Astrocyte (in vitro differentiated cells and primary cell): ENCODE measurements at places on chromosomes 1 and 21.

DNA sequence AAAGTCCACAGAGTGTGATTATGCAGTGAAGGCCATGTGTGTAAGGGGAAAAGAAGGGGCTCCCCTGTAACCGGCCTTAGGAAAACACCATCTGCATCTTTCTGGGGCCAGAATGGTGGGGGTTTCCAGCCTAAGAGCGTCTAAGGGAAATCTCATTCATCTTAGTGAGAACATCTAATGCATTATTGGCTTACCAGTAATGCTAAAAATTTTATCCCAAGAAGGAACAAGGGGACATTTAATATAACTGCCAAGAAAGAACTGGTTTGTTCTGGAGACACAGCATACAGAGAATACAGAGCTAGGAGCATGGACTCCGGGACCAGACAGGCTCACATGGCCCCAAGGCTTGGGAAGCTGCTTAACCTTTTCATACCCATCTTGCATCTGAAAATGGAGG is 58.3 kb upstream of the DSCAM start:
- no peak for DNase-seq

- no peak for DNase-seq
These were observed 9.3 kb downstream of the PLA2G2A start for GRCh38 chr1:19969898-19970660.

DNA sequence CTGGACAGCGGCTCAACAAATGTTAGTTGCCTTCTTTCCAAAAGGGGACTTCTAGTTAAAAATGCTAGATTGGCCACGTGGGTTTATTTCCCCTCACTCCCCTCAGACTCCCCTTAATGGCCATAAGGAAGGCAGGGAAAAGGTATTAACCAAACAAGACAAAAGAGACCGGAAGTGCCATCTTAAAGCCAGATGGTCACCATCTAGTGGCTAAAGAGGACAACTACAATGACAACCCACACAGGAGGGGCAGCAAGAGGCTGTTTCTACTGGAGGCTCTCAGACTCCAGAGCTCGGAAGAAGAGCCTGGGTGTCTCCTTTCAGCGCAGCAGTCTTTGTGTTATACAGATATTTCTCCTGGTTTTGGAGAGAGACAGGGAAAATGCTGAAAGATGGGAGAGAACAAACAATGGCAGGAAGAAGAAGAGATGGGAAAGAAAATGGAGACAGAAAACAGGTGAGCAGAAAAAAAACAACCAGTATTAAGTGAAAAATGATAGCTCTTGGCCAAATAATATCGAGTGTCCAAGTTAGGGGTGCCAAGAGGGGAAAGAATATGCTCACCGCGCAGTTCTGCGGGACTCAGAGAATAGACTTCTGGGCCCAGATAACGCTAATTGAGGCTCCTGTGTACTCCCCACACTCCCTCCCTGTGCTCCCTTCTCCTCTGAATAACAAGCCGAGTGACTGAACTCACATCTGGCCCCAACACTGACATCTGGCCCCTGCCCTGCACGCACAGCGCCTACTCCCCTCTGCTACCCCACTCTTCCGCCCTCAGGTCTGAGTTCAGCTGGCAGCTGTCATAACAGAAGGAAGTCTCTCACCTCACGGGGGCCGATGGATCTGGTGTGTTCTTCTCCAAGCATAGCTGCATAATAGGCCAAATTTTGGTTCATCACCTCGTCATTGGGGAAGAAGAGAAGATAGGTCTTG is 9.6 kb downstream of the P3H1 start:
- peak; percentile 44 for DNase-seq

- no peak for DNase-seq
These were observed 9.6 kb downstream of the GSTM2 start for GRCh38 chr1:109677459-109677858.

GRCh38 chr1:10682108-10682445 is 114.4 kb downstream of the CASZ1 start:
- no peak for DNase-seq

DNA sequence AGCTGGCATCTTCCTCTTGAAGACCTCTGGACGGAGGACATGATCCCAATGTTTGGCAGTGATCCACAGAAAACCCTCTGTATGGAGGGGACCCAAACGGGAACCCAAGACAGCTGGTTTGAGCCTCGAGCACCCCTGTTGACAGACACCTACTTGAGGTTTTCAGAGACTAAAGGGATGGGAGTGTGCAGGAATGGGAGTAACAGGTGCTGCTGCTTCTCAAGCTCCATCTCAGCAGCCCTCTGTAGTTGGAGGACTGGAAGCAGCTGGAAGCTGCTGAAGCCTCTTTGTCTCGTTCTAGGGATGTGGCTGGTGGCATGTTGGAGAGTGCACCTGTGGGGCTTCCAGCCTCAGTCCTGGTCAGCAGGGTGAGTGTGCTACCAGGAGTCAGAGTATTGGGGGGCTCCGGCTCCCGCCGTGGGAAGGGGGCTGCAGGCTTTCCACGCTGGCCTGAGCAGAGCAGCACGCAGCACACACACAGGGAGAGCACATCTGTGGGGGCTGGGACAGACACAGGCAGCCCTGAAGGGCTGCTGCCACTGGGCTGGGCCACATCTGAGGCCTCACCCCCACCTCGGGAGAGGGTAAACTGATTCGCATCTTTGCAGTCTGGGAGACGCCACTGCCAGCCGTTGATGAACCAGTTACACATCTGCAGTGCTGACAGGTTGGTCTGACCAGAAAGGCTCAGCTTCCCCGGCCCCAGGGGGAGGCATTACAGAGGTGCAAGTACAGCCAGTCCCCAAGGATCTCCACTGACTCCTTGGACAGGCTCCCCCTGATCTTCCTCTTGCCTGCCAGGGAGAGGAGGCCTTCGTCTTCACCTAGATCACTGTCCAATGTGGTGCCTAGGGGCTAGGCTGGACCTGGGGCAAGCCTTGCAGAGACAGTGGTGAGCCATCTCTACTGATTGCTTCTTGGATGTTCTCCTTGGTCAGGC is 56.6 kb downstream of the ADSS2 start:
- no peak for DNase-seq

DNA sequence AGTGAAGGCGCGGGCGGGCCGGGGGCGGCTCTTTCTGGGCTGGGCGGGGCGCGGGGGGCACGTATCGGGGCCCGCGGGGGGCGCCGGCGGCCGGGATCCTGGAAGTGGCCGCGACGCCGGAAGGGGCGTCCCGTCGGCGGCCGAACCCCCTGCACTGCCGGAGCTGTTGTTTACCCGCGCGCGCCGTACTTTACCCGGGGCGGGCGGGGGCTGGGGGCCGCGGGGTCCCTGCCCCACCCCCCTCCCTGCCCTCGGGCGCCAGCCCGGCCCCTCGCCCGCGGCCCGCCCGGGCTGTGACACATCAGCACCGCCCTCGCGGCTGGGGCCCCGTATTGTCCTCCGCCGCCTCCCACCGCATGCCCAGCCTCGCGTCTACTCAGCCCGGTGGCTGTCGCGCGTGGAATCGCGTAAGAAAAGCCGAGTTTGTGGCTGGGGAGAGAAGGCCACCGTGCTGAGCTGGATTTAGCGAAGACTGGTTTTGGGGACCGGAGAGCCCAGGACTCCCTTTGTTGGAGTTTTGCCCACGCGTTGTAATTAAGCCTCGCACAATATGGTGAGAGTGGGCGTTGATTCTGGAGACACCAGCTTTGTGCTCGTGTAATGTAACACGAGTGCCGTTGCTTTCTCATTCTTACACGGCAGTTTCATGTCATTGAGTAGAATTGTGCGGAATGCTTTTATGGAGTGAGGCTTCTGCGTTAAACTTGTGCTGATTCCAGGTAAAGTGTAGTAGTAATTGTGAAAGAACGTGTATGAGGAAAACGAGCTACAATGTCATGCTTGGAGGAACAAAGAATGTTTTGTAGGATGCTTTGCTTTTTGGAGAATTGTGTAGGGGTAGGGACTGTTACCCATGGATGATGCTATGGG is 559 bp downstream of the BACH1 start:
- peak; percentile 56 for DNase-seq

DNA sequence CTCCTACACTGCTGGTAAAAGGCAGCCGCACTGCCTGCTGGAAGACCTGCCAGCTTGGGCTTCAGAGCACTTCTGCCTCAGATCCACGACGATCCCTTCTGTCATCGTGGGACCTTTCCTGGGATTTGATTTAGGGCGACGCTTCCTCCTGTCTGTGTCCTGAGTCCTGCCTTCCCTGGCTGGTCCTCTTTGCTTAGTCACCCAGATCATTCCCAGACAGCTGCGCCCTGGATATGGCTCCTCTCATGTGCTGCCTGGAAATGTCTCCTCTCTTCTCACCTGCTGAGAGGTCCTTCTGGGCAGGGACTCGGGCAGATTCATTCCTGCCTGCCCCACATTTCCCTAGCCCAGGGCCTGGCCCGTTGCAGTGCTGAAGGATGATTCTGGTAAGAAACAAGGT is 72.4 kb upstream of the POU3F1 start:
- DNase-seq = no peak

GRCh38 chr21:36881228-36881627 is 85.2 kb downstream of the HLCS start:
- DNase-seq = peak; percentile 95

DNA sequence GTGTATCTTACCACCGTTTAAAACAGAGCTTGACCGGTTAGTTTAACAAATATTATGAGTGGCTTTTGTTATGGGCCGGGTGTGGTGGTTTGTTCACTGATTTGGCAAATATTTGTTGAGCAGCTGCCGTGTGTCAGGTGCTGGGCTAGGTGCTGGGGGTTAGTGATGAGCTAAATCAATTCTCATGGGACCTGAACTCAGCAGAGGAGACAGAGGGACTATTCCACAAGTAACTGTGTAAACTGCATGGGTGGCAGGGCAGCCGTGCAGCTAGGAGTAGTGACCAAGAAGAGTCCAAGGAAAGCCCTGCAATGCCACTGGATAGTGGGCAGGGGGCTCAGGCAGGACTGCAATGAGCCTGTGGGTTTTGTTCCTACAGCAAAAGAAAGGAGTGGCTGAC is 11.2 kb upstream of the C2CD2 start:
- DNase-seq = no peak

GRCh38 chr1:240293706-240294105 is 202.0 kb downstream of the FMN2 start:
- DNase-seq = no peak

- no peak for DNase-seq
These were observed 1.2 kb upstream of the XPR1 start for GRCh38 chr1:180630408-180631193.

DNA sequence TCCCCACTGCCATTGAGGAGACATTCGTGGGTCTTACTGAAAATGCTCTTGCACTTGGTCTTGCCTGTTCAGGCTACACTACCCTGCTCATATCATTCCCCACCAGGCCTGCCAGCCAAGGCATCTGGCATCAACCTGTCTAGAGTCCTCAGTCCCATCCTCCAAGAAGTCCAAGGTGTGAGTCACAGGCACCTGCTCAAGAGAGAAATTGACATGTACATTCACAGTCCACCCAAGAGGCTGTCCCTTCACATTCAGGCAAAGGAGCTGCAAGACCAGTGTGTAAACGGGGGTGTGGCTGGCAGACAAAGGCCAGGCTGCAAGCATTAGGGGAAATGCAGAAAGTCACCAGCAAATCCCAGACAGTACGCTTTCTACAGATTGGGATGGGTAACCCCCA is 13.1 kb upstream of the PLA2G2C start:
- no peak for DNase-seq

DNA sequence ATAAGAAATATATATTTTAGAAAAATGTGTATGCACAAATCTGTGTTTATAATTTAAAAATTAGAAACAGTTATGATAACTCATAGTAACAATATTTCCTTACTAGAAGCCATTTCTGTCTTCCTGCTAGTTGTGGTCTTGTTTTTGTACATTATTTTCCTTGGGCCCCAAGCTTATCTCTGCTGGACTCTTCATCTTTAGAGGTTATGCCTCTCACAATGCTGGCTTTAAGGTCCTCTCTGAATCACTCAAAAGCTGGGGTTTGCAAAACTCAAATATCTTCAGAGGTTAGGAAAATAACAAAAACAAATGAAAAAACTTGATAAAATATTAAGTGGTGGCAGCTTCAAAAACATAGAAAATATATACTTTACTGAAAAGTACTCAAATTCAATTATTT is 133.8 kb downstream of the PTPRC start:
- DNase-seq = no peak

DNA sequence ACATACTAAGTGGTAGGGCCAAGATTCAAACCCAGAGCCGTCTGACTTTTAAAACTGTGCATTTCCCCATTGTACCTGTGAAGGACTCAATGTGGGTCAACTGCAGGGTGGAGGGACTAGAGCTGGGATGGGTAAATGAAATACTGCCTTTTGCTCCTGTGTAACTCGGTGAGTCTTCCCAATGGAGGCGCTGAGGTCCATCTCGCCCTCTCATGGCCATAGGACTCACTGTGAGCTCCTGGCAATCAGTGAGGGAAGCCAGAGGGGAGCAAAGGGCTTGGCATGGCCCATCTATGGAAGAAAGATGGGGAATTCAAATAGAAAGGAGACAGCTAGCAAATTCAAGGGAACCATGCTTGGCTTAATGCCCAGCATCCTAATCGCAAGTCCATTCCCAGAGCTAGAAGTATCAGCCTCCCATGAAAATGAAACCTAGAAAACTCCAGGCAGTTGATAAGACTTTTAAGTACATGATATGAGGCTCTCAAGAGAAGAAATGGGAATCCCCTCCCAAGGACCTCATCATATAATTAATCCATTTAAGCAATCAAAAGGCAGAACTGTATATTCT is 25.4 kb upstream of the CGN start:
- no peak for DNase-seq

- DNase-seq = no peak
These were observed 20.3 kb upstream of the CSF1 start for GRCh38 chr1:109890115-109890953.

DNA sequence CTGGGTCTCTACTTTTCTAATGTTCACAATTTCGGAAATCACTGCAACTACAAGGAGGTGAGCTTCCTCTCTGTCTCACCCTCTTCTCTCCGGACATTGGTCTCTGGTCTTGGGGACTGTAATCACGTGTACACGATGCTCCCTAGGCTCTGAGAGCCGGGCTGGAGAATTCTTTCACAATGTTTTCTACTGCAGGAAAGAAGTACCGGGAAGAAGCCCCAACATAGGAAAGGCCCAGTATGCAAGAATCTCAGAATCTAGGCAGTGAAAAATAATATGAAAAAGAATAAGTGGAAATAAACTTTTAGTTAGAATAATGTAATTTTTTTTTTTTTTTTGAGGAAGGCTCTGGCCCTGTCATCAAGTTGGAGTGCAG is 13.5 kb upstream of the HJV start:
- peak; percentile 4 for DNase-seq

DNA sequence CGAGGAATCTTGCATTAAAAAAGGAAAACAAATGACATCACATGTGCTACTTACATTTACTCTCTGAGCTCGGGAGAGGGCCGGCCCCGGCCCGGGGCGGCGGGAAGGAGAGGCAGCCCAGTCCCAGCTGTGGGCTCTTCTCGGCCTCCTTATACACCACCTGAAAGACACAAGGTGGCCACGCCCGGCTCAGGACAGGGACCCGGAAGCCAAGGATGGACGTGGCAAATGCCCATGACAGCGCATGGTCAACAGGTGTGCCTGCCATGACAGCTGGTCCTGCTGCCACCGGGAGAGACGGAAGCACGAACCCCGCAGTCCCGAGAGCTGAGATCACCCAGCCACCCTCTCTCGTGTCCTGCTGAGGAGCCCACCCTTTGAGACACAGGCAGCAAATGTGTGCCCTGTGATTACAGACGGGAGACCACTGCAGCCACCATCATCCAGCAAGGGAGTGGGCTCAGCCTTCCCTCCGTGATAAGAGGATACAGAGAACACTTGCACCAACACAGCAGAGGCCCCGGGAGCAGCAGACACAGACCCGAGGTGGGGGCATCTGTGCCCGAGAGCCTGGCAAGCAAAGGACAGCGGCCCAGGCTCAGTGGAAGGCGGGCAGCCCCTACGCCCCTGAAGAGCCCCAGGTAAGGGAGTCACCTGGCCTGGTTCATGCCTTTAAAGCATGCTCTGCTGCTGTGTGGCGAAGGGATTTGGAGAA is 8.7 kb downstream of the TPRG1L start:
- DNase-seq = no peak

GRCh38 chr21:45528981-45529784 is 13.1 kb downstream of the SLC19A1 start:
- no peak for DNase-seq
